ENCODE measurements at places on chromosomes 1 and 21.

GRCh38 chr1:163477276-163477830 lies 155.6 kb downstream of the NUF2 start:
- DNase-seq = no peak

- no peak for DNase-seq
These were observed 48.6 kb downstream of the WNT2B start for GRCh38 chr1:112557385-112557784.

DNA sequence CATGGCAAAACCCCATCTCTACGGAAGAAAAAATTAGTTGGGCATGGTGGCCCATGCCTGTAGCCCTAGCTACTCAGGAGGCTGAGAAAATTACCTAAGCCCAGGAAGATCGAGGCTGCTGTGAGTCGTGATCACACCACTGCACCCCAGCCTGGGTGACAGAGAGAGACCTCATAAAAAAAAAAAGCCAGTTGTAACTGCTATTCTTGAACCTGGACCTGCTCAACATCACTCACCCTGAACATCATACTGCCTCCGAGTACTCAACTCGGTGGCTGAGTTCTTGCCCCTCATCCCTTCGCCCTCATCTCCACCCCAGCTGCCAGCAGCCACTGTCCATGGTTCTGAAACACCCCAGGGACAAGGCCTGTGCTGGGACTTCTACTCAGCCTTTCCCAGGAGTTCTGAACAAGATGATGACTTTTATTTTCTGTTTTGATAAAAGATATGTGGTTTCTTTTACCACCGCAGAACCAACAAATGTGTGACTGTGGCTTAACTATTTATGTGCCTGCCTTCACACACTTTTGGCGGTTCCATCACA lies 5.4 kb upstream of the DISP3 start:
- peak; percentile 55 for DNase-seq

- no peak for DNase-seq
These were observed 382.0 kb upstream of the PROX1 start for GRCh38 chr1:213605732-213606131.

DNA sequence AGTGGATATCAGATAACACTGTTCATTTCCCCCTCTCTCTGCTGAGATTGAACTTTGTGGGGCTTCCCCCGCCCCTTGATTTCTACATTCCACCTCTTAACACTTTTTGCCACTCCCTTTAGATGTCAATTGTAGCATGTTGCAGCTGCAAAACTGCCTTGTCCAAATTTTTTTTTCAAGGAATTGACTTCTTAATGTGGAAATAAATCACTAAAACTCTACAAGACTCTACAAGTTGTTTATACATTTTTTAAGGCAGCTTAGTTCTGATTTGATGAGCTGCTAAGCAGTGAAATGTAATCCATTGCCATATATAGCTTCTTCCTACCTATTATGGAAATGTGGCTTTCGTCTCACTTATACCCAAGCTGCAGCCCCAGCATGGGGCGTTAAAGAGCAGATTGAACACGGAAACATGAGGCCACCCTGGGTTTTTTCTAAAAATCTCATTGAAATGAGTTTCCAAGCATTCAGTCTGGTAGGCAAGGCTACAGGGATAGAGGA lies 132.2 kb downstream of the SYT2 start:
- no peak for DNase-seq

DNA sequence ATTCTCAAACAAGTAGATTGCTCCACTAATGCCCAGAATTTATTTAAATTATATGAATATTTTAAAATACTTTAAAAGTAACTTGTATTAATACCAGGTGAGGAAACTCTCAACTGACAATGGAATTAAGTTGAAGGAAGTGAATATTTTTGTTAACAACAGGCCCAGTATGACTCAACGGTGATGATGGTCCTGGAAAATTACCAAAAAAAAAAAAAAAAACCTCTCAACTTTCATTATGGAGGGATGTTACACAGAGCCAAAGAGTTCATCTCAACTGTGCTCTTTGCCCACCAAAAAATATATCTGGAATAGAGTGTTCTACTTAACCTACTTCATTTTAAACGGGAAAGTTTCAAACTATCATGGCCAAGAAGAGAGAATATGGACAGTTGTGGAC lies 28.3 kb downstream of the CFH start:
- DNase-seq = no peak

GRCh38 chr1:10507111-10507879 lies 32.5 kb downstream of the PEX14 start:
- DNase-seq = peak; percentile 44

DNA sequence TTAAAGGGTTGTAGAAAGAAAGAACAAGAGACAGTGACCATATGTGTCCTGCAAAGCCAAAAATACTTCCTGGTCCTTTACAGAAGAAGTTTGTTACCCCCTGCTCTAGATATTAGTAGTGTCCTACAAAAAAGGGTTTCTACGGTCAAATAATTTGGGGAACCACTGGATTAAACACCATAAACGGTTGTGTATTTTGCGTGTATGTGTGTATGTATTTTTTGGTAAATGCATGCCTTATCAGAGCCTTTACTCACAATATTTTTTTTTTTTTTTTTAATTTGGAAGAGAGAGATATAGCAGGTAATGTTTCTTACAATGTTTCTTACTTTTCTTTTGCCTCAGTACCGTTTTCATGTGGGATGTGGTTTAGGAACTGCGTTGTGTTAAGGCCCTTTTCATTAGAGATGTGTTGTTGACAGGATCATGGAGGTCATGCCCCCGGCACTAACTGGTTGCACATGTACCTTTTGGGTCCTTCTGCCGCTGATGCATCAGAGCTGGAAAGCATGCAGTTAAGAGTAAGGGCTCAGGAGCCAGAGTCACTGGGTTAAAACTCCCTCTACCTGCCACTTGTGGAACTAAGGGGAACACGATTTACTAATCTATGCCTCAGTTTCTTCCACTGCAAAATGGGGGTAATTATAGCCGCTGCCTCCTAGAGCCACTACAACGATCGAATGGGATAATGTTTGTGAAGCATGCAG lies 234.6 kb upstream of the KAZN start:
- DNase-seq = no peak

- DNase-seq = no peak
These were observed 132.5 kb downstream of the NPHP4 start for GRCh38 chr1:5859766-5860165.

GRCh38 chr1:152774875-152775274 lies at the start of gene LCE1F:
Gene LCE1F (plus strand): TSS chr1:152775140. CDS start chr1:152776372, 1,232 bp downstream.
- DNase-seq = no peak
